ENCODE measurements at places on chromosomes 2 and 18.

DNA sequence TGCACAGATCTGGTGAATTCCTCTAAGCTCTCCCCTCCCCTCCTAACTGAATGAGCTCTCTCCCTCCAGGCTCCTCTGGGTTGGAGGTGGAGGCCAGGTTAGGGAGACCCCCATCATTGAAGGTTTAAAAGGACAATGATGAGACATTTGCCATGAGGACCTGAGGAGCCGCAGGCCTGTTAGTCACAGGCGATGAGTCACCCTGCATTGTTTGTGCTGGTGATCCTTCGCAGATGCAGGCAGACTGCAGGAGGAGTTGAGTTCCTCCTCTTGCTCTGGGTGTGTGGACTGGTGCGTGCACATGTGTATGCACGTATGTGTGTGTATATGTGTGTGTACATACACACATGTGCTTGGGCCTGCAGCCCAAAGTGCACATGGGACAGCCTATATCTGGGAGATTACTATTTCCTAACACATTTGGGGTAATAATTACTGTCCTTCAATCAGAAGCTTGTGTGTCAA is 42.0 kb downstream of the MCFD2 start:
- DNase-seq: no peak

DNA sequence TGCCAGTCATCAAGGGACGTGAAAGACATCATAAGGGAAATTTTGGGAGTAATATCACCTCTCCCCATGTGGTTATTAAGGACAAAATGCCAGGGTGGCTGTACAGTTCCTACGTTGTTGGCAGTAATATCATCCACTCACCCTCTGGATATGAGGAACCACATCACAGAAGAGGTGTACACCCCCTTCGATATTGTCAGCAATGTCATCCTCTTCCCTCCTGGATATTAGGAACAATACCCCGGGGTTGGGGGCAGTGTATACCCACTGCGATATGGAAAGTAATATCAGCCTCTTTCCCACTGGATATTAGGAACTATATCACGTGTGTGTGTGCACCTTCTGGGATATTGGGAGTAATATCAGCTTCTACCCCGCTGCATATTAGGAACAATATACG is 1933.3 kb downstream of the SUCLG1 start:
- DNase-seq: no peak

DNA sequence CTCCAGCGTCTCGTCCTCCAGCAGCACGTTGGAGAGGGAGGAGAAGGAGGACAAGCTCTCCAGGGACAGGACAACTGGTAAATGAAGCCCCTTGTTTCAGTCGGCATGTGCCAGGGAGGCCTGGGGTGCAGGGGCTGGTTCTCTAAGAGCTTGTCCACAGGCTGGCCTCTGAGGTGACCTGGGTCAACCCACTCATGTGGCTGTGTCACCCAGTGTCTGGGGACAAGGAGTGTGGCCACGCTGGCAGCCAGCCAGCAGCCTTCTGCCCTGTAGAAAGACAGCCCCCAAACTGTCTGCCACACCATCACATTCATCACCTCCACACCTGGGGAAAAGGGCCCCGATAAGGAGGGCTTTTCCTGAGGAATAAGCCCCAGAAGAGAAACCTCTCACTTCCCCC is 119.5 kb downstream of the TPGS2 start:
- no peak for DNase-seq

DNA sequence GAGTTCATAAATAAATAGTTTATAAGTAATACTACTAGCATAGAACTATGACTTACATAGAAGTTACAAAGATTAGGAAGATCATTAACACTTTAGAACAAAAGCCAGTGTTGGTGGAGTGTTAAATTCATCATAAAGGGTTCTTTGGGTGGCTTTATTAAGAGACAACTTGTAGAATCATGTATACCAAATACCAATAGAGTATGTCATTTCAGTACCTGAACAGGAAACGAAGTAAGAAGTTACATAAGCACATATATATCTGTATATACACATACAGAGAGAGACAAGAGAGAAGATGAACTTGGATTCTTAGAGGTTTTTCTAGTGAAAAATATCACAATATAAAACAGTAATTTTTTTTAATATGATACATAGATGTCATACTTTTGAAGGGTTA is 82.5 kb upstream of the OTX1 start:
- no peak for DNase-seq

GRCh38 chr2:172484253-172484652 is 56.9 kb downstream of the ITGA6 start:
- DNase-seq: no peak

- DNase-seq: no peak
These were observed 11.3 kb downstream of the GPR17 start for GRCh38 chr2:127657232-127657595.

DNA sequence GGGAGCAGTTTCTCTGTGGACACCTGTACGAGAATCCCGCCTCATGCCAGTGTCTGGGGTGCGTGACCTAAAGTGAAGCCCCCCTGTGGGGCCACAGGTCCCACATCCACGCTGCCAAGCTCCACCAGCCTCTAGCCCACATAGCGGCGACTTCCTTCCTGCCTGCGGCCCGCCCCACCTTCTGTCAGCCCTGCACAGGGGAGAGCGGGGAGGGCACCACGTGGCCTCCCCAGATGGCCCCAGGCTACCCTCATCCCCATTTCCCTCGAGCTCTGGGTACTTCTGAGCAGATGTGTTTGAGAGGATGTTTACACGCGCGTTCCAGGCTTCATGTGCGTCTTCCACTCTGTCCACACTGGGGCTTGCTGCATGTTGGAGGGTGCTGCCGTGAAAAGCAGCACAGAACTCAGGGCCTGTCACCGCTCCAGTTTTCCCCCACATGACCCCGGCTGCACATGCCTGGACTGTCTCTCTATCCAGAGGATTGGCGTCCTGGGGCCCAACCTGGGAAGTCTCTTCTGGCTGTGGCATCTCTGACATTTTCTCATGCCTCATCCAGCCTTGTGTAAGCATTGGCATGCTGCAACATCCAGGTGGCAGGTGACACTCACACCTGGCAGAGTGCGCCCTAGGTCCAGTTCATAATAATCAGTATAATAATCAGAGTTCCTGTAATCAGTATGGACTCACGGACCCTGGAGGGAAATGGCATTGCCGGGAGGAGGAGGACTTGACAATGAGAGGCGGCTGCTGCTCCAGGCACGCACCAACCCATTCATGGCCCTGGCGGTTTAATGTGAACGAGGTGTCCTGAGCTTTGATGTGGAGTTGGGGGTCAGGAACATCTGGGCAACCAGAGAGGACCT is 146.3 kb upstream of the TWIST2 start:
- DNase-seq: no peak

- DNase-seq: no peak
These were observed 2.0 kb downstream of the NBEAL1 start for GRCh38 chr2:203016716-203017115.

DNA sequence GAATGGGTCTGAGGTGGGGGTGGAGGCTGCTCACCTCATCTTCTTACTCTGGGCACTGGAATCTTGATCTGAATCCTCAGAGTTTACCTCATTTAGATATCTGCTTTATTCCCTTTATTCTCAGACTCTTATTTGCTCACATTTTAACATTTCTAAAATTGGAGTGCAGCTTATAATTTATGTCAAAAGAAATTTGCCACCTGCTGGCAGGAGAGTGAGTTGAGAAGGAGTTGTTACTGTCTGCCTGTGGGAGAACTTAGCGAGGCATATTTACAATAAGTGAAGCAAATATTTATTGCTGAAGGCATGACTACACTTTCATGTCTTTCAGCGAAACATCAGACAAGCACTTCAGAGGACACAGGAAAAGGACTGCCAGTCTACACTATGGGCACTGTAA is 16.4 kb upstream of the KIAA2012 start:
- DNase-seq: no peak

- DNase-seq: no peak
These were observed 58.6 kb downstream of the ZEB2 start for GRCh38 chr2:144461308-144461766.

- DNase-seq: no peak
These were observed 331.6 kb downstream of the CLIP4 start for GRCh38 chr2:29446847-29447246.
